A549 treated with DMSO at 1 μM for 4 hours (cell line): ENCODE measurements at places on chromosomes 16 and 17. TPM values are rescaled to one million over a fixed set of nuclear protein-coding genes. Genes with fewer than 3 reads are reported as not detected.

Gene IRF8
- 0.27 to 1.1 TPM (median 0.29 TPM) in 5 replicates for total RNA-seq

Gene PRM2
- not detected in 5 replicates for total RNA-seq

Gene TMEM219
- total RNA-seq, result 91.6 to 102 TPM (median 95.7 TPM) in 5 replicates

Gene CCDC154
- 0.09 to 0.57 TPM (median 0.28 TPM) in 5 replicates for total RNA-seq

Gene C17orf78
- total RNA-seq, result not detected in 5 replicates

Gene BTBD17
- total RNA-seq, result 0.08 TPM in 1 of 5 replicates, not detected in the others
